BJ (cell line): ENCODE measurements at places on chromosomes 3 and 15.

- DNase-seq, result peak; percentile 46
Observed at GRCh38 chr3:45592830-45593707, 1.5 kb upstream of the LIMD1 start.

GRCh38 chr15:39331584-39331983 lies 249.3 kb upstream of the THBS1 start:
- no peak for DNase-seq

DNA sequence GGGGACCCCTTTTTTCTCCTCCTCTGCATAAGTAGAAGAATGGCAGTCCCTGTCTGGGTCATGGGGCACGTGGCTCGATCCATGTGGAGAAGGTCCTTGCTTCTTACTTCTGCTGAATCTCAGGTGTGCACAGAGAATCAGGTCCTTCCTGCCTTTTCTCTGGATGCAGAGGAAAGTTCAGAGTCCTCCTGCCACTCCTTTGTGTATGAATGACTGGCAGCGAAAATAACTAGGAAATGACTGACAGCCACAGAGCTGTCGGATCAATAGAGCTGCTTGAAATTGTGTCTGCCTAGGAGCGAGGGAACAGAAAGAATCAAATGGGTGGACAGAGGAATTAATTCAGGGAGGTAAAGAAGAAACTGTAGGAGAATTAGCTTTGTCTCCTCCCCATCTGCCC lies 49.6 kb upstream of the ROPN1 start:
- DNase-seq, result no peak

DNA sequence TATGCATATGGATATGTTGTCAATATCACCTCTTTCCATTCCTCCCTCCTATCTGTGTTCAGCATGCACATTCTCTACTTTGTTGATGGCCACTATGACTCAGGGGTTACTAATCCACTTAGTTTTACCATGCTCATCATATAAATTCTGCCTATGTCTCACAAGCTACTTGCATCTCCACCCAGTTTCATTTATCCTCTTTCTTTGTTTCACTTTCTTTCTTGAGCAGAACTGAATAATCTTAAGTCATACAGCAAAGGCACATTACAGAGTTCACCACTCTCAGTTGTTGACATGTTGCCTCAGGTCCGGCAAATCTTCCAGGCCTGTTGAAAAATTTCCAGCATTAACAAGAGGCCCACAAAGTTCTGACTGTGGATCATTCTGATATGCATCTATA lies 71.5 kb downstream of the SSR3 start:
- DNase-seq, result peak; percentile 77

DNA sequence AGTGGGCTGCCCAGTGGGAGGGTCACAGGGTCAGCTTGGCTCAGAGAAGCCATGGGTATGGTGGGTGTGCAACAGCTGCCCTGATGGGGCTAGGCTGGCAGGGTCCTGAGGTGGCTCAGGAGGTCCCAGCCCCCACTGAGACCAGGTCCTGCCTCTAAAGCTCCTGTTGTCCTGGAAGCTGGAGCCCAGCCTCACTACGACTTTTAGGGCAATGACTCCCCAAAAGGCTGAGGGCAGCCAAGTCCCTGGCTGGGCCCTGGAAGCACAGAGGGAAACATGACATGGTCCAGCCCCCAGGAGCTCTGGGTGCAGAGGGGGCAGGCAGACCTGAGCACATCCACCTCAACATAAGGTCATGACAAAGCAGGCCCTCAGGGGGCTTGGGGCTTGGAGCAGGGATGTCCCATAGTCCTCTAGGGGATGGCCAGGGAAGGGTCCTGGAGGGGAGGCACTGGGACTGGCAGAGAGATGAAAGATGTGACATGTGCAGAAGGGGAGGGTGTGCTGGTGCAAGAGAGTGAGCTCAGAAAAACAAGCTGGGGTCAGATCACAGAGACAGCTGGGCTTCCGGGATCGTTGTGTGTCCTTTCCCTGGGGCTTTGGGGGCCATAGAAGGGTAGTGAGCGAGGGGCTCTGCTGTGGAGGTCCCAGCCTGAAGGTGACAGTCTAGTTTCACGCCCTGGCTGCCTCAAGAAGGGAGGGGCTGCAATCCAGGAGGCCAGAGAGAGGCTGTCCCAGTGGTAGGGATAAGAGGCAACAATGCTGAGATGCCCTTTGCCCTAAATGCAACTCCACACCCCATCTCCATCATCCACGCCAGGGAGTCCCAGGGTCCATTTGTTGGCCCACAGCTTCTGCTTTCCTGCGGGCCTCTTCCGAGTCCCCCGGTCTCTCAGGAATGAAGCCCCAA lies 639 bp upstream of the ITIH3 start:
- no peak for DNase-seq

GRCh38 chr3:188510366-188510765 lies 356.4 kb downstream of the LPP start:
- DNase-seq, result no peak

DNA sequence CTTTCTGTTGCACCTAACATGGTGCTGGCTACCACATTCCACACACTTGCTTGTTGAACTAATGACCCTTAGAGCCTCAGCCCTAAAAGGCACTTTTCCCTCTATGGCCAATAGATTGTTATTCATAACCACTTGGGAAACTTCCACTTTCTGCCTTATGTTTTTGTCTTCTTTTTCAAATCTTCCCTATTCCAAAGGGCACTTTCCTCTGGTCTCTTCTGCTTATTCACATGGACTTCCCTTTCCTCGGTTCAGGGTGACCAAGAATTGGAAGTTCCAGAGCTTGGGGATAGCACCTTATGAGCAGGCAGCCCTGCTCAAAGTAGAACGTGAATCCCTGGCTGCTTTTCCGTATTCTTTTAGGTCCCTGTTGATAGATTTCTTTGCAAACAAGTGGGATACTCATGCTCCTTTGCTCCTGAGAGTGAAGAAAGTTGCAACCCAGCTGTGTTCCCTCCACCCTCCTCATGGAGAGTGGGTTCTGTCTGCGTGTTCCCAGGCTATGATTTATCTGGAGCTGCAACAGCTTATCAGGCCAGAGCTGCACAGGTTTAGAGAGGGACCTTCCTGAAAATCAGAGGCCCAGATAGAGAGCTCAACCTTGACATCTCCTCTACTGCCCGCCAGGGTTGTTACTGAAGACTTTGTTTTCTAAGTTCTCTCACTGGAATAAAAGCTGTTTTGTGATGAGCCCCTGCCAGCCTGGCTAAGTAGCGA lies 58.8 kb upstream of the MYZAP start:
- DNase-seq, result no peak

- DNase-seq, result no peak
Observed at GRCh38 chr15:101489599-101490407, at the start of gene PCSK6. Gene PCSK6, minus strand, starts transcription at chr15:101489707. Its CDS starts 37 bp downstream, at chr15:101489670.

- no peak for DNase-seq
Observed at GRCh38 chr3:11411956-11412355, 139.8 kb downstream of the ATG7 start.
